ENCODE measurements at places on chromosomes 16 and 17.

GRCh38 chr16:17313085-17313611, 157.6 kb downstream of the XYLT1 start:
- no peak for DNase-seq

DNA sequence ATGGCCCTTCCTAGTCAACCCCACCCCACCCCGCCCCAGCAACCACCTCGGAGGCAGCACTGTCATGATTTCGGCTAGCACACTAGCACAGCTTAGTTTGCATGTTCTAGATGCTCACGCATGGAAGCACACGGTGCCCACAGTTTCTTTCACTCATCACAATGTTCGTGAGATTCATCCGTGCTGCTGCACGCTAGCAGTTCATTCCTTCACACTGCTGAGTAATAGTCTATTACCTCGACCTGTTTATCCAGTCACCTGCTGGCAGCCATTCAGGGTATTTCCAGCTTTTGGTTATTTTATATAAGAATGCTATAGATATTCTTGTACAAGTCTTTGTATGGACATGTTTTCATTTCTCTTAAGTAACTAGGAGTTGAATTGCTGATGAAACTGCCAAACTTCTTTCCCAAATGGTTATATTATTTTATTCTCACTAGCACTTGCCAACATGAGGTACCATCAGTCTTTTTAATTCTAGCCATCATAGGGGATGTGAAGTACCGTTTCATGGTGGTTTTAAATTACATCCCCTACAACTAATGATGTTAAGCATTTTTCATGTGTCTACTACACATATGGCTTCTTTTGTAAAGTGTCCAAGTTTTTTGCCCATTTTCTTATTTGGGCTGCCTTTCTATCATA, 75.7 kb downstream of the CYTH1 start:
- no peak for DNase-seq

DNA sequence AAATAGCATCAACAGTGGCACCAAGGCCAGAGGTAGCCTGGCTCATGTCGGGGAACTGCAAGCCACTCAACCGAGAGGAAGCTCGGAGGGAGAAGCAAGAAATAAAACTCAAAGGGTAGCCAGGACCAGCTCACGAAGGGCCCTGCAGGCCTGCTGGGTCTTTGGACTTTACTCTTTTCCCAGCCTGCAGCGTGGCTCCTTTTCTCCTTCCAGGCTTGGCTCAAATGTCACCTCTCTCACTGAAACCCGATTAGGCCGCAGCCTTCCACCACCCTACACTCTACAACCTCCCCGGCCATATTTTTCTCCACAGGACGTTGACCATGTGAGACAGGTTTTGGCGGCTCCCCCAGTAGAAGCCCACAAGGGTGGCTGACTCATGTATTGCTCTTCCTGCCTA, 38.1 kb downstream of the CALB2 start:
- DNase-seq = no peak

GRCh38 chr16:78195797-78196196, 96.3 kb downstream of the WWOX start:
- no peak for DNase-seq

- DNase-seq = peak; percentile 56
Measured at GRCh38 chr17:7834542-7834956, 532 bp downstream of the KDM6B start.

- DNase-seq = no peak
Measured at GRCh38 chr17:50565402-50566350, 5.2 kb downstream of the CACNA1G start.

- DNase-seq = no peak
Measured at GRCh38 chr17:47649972-47650524, 329 bp downstream of the KPNB1 start.

DNA sequence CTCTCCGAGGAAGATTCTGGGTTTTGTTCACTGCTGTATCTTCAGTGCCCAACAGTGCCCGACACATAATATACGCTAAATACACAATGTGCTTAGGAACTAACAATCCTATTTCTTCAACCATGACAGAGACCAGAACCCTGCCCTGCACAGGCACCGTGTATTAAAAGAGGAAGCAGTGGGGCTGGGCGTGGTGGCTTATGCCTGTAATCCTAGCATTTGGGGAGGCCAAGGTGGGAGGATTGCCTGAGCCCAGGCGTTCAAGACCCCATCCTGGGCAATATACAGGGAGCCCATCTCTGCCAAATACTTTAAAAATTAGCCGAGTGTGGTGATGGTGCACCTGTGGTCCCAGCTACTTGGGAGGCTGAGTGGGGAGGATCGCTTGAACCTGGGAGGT, 19.3 kb downstream of the ARL2BP start:
- DNase-seq = no peak

GRCh38 chr17:50182783-50183420, 17.1 kb downstream of the SGCA start:
- no peak for DNase-seq

- DNase-seq = no peak
Measured at GRCh38 chr17:3157218-3157617, 29.9 kb upstream of the OR1G1 start.

GRCh38 chr16:58236831-58237230, 38.9 kb upstream of the CSNK2A2 start:
- no peak for DNase-seq

DNA sequence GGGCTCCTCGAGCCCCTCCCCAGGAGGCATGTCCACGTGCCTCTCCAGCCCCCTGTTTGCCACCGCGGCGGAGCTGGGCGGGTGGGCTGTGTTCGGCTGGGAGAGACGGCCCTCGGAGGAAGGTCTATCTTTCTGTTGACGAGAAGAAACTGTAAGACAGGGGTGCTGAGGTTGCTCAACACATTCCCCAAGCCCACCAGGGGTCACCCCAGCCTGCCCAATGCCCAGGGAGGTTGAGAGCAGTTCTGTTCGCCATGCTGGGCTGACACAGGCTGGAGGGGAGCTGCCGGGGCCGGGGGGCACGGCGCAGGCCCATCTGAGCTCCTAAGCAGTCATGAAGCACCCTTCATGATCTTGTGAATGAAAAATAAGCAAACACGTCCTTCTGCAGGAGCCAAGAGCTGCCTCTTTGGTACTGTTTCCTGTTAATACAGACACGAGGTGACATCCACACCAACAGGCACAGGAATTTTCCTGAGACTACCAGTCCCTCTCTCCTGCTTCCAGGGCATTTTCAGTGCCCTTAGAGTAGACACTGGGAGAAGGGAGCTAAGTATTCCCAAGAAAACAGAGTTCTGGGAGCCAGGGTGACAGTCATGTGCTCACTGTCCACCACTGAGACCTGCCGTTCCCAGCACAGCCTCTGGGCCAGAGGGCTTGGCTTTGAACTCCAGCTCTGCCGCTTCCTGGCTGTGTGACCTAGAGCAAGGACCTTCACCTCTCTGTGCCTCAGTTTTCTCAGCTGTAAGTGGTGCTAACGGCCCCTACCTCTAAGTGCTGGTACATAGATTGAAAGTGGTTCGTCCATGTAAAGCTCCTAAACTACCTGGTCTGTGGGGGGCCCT, 9.2 kb downstream of the UBALD2 start:
- no peak for DNase-seq

DNA sequence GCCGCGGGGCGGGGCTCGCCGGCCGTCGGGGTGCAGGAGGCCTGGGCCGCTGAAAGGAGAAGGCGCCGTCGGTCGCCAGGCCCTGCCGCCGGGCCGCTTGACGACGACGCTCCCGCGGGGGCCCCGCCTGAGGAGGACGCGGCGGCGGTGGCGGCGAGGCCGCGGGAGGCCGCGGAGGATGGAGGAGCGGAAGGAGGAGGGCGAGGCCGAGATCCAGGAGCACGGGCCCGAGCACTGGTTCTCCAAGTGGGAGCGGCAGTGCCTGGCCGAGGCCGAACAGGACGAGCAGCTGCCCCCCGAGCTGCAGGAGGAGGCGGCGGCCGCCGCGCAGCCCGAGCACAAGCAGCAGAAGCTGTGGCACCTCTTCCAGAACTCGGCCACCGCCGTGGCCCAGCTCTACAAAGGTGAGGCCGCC, 430 bp downstream of the HAPSTR1 start:
- DNase-seq = peak; percentile 50

GRCh38 chr16:84286578-84287240, 8.0 kb upstream of the WFDC1 start:
- no peak for DNase-seq

DNA sequence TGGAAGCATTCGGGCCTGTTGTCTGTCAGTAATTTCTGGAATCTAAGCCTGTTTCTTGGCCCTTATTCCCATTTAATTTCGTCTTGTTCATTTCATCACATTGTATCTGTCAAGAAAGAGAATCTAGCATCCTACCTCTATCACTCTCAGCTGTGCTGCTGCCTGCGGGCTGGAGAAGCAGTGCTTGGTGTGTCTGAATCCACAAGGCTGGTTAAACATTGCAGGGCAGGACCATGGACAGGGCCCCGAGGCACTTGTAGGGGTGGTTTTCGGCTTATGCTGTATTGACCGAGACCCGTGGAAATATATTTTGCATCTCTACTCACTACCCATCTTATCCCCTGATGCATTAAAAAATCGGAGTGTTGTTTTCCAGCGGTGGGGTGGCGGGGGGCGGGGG, 3.1 kb downstream of the RAB11FIP4 start:
- DNase-seq = peak; percentile 40

GRCh38 chr16:8796469-8797363, 723 bp downstream of the TMEM186 start:
- DNase-seq = no peak

DNA sequence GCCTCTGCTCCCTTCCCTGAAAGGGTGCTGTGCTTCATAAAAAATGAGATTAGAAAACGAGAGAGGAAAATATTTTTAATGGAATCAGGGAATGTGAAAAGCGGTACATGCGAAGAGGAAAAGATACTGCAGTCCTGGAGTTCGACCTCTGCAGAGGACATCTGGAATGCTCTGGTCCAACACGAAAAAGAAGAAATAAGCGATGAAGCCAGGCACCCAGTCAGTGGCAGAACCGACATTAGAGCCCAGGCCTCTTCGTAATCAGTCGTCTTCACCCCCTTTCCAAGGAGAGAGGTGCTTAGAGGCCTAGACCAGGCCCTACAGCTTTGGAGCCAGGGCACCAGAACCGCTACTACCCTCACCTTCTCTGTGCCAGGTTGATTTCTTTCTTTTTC, 459 bp upstream of the MARCHF10 start:
- DNase-seq = no peak
